Stimulated activated CD8-positive, alpha-beta memory T cell treated with anti-CD3 and anti-CD28 coated beads, Interleukin-7, amount 100 ng/mL, for 1 hour (primary cell): ENCODE measurements at places on chromosomes 7 and 10.

- no peak for DNase-seq
These were observed 533.2 kb downstream of the PARD3 start for GRCh38 chr10:34281661-34282582.

DNA sequence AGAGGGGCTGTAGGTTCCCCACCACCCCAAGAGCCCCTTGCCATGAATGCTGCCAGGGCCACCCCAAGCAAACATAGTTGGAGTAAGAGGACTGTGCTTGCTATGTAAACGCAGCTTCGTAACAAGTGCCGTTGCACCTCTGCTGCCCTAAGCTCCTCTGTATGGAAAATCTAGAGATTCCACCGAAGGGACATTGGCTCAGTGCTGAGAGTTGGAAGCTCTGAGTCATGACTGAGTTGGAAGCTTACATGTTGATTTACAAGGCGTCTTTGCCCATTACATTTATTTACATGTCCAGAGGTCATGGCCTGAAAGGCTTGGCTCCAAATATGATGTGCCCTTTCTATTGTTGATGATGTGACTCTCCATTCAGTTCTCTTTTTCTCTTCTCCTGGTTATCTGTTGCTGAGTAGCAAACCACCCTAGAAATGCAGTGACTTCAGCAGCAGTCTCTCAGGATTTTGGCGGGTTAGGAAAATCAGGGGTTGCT lies 233.1 kb upstream of the TCF7L2 start:
- DNase-seq: no peak

GRCh38 chr10:70592746-70593512 lies 9.6 kb downstream of the PRF1 start:
- DNase-seq: no peak

GRCh38 chr7:26625286-26625685 lies 239.1 kb downstream of the SKAP2 start:
- DNase-seq: no peak

- no peak for DNase-seq
These were observed 697.8 kb downstream of the NRG3 start for GRCh38 chr10:82572744-82573143.

DNA sequence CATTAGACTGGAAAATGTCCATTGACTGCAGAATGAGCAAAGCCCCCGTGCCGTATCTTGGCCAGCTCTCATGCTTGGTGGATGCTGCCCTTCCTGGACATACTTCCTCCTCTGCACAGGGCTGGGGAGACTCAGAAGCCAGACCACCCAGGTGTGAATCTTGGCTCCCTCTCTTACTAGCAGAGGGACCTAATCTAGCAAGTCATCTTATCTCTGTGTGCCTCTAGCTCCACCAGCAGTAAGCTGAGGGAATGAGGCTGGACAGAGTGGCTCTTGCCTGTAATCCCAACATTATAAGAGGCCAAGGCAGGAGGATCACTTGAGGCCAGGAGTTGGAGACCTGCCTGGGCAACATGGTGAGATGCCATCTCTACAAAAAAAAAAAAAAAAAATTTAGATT lies 173.8 kb upstream of the GHITM start:
- no peak for DNase-seq

DNA sequence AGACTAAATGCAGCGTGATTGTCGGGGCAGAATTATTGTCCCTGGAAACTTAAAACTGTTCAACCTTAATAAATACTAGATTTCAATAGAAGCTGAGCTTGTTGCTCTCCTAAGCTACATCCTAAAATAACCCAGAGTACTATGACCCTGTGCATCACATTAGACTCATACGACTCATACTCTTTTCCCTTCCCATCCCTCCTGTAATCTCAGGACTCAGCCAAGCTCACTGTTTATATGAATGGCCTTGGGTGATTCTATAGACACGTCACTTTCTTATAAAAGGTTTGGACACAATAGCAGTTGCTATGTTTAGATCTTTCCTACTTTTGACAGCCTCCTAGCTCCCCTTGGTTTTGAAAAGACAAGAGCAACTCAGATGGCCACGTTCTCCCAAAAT lies 17.2 kb downstream of the TCF7L2 start:
- no peak for DNase-seq

- DNase-seq: no peak
These were observed 649.5 kb upstream of the MKI67 start for GRCh38 chr10:128775743-128776142.
